ENCODE measurements at places on chromosomes 13 and 19.

- no peak for DNase-seq
Measured at GRCh38 chr19:734716-735115, 16.2 kb upstream of the MISP start.

GRCh38 chr13:99264051-99264450 lies 5.9 kb upstream of the GPR18 start:
- DNase-seq: no peak

- no peak for DNase-seq
Measured at GRCh38 chr19:1856345-1856697, 7.1 kb downstream of the KLF16 start.

- no peak for DNase-seq
Measured at GRCh38 chr13:94212196-94212595, 267.3 kb downstream of the DCT start.

- DNase-seq: no peak
Measured at GRCh38 chr13:31884556-31884955, 145.2 kb downstream of the RXFP2 start.

GRCh38 chr13:61086087-61086486 lies 329.6 kb downstream of the PCDH20 start:
- no peak for DNase-seq

Data from AG09309 (cell line).